ENCODE measurements at places on chromosomes 7 and 10.

GRCh38 chr10:93072713-93073538 lies 767 bp upstream of the CYP26A1 start:
- no peak for DNase-seq

GRCh38 chr7:138630059-138630610 lies 71.0 kb downstream of the SVOPL start:
- DNase-seq = no peak

GRCh38 chr7:149768931-149769330 lies 4.5 kb downstream of the ZNF467 start:
- DNase-seq = no peak

DNA sequence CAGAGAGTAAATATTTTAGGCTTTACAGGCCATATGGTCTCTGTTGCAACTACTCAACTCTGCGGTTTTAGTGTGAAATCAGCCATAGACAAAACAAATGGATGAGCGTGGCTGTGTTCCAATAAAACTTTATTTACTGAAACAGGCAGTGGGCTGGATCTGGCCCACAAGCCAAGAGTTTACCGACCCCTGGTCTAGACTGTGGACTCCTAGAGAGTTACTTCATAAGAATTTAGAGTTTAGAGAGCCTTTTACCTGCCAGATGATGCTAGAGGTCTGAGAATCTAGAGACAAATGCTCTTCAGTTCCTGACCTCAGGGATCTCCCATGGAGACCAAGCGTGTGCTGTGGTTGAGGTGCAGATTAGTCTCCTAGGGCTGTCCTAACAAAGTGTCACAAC lies 174.8 kb downstream of the PTEN start:
- DNase-seq = no peak

- DNase-seq = no peak
Observed at GRCh38 chr7:74185636-74186035, 11.5 kb downstream of the EIF4H start.

DNA sequence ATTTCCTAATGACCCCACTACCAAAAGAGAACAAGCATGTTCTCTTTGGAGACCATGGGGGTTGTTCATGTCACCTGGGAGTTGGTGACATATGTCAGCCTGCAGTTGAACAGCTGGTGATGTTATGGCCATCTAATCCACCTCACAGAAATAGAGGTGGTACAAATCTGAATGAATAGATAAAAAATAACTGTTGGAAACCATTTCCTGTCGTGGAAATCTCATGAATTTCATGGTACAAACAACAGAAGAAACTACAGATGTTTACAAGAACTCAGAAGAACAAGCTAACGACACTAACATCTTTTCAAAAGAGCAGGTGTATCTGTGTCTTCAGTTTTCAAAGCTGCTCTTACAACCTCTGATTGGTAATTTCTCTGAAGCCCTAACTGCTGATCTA lies 81.3 kb downstream of the RAPGEF5 start:
- DNase-seq = no peak

DNA sequence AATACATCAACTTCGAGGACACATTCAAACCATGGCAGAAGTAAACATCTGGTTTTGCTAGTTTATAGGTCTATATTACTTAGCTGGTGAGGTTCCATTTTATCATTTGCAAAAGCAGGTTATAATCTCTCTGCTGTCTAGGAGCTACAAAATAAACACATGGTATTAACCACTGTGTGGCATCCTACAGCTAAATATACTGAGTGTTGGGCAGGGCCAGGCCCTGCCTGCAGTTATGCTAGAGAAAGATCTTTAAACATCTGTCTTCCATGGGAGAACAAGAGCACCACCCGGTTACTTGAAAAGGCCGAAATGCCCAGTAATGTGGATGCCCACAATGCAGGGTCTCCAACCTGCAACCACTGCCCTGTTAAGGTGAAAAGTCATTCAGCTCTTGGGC lies 20.6 kb upstream of the FKBP9 start:
- DNase-seq = no peak

- DNase-seq = no peak
Observed at GRCh38 chr10:72709041-72709440, 17.1 kb downstream of the MCU start.

- no peak for DNase-seq
Observed at GRCh38 chr7:2065528-2065927, 167.2 kb downstream of the MAD1L1 start.

DNA sequence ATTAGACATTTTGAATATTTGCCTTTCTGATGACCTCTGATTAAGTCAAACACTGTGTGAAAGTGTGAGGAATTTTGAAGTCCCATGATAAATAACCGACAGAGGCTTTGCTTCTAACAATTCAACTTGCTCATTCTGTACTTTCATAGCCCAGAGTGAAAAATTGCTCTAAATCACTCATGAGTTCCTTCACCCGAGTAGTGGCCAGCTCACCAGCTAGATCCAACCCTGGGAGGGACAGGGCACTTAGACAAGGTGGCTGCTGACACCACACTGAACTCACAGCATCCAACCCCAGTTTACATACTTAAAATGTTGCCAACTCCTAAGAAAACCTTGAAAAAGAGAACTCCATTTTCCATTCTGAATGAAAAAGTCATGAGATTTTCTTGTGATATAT lies 80.0 kb upstream of the LYZL1 start:
- DNase-seq = no peak
